Anterior cingulate cortex (tissue), 58 donors: ENCODE measurements at places on chromosomes 1 and 21.

GRCh38 chr1:99227056-99227897 lies 37.0 kb upstream of the PLPPR4 start:
- DNase-seq: no peak

GRCh38 chr1:53896635-53897229 lies 2.7 kb downstream of the DIO1 start:
- DNase-seq: no peak

GRCh38 chr1:86018283-86018923 lies 138.2 kb downstream of the COL24A1 start:
- no peak for DNase-seq

DNA sequence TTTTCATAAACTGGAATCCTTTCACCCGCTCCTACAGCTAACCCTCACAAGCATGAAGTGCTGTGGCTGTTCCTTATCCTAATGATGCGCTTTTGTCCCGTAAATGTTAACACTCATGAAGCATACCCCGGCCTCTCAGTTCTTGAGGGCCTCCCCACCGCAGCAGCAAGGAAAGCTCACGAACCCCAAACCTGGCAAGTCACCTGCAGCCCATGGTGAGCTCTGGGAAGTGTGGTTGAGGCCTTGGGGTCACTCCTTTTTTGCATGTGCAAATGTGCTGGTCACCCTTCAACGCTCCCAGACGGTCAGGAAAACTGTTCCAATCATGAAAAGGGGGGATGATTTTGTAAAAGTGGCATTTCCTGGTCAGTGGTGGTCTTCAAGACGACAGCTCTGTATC lies 124.6 kb downstream of the PRDM2 start:
- DNase-seq: no peak

DNA sequence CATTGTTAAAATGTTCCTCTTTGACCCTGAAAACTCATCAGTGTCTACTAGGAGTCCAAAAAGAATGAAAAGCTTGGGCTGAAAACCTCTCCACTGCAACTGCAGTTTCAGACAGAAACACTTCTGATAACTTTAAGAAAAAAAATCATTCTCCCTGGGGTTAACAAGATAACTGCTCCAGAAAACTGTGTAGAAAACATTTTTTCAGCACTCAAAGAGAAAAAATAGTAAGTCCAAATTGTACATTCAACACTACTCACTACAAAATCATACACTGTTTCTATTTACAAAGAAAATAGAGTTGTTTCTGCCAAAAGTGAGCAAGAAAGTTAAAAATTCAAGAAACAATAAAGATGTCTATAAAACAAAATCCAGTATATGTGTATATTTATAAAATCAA lies 157.8 kb downstream of the RERE start:
- DNase-seq: no peak

GRCh38 chr1:243950166-243950565 lies 100.1 kb upstream of the AKT3 start:
- DNase-seq: no peak
